ENCODE measurements at places on chromosomes 13 and 19.
A peak's percentile ranks its signal among the peaks of the same experiment; 100 is the strongest.

GRCh38 chr19:42357290-42357689, 31.9 kb downstream of the MEGF8 start:
- DNase-seq: no peak

- DNase-seq: no peak
Observed at GRCh38 chr13:51524829-51525566, 59.3 kb upstream of the WDFY2 start.

GRCh38 chr13:50993934-50994333, 84.3 kb downstream of the RNASEH2B start:
- no peak for DNase-seq

GRCh38 chr19:50843701-50844221, 10.4 kb upstream of the KLK15 start:
- DNase-seq: no peak

DNA sequence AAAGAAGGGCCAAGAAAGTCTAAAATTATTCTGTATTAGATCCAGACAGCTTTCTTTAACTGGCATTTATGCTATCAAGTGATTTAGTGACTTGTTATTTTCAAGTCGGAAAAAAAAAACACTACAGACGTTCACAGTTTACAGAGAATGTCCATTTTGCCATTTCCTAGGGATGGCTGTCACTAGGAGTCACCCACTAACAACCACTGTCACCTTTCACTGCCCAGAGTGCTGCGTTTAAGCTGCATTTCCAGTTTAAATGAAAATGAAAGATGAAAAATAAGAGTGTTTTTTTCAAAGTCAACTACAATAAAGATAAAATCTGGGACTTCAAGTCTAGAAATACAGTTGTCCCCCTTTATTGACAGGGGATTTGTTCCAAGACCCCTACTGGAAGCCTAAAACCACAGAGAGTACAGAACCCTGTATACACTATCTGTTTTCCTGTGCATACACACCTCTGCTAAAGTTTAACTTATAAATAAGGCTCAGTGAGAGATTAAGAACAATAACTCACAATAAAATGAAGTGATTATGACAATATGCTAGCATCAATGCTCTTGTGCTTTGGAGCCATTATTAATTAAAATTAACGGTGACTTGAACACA, 112.5 kb downstream of the SACS start:
- no peak for DNase-seq

DNA sequence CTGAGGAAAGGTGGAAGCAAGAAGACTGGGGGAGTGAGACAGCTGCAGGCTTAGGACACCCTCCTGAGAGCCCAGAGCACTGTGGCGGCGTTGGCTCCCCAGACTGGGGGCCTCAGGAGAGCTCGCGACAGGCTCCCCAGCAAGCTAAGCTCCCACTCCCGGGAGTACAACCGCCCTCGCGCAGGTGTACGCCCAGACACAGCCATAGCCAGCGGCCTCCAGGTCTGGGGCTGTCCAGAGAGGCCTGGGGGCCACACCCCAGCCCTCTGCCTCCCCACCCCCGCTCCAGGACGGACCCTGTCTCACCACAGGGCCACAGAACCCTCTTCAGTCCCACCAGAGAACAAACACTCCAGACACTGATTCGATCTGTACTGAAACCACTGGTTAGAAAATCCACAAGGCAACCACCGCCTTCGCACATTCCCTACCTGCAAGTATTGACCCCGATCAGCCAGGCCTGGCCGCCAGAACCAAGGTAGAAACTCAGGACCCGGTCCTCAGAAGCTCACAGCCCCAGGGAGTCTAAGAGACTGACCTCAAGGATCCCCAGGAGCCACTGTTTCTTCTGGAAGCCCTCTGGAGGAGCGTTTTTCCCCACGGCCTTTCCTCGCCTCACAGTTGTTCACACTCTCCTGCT, 16.3 kb downstream of the ZIC5 start:
- DNase-seq: no peak

DNA sequence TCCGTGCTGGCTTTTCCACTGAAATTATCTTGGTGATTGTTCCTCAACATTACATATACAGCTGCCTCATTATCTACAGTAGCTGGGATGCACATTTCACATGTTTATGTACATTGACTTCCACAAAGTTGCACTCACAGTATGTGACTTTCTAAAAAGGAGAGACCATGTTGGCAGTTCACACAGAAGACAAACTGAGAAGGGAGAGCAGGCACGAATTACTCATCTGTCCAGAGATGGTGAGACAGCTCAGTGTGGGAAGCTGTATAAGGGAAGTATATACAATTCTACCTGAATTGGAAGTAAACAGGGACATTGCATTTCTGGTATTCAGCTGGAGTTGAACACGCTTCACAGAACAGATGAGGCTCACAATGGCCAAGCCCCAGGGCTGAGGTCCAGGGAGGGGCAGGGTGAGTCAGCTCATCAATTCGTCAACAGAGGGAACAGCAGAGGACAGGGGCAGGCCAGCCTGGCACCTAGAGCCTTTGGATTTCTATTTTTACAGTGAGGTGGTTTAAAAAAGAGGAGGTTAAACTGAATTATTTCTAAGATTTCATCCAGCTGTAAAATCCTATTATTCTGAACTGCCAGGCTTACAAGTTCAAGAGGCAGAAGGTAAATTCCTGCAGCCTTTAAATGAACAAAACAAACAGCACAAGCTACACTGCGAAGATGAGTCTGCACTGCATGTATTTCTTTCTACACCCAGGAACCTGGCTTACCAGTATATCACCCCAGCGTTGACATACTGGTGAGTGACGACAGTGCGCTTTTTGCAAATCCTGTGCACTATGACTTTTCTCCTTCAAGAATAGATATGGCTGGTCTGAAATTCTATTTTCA, 9.8 kb downstream of the PARP4 start:
- no peak for DNase-seq

- DNase-seq: peak; percentile 98
Observed at GRCh38 chr19:38374332-38375097, at the start of gene PSMD8. TSS of gene PSMD8 (plus strand) at chr19:38374571. CDS start at chr19:38374602, 31 bp downstream.

DNA sequence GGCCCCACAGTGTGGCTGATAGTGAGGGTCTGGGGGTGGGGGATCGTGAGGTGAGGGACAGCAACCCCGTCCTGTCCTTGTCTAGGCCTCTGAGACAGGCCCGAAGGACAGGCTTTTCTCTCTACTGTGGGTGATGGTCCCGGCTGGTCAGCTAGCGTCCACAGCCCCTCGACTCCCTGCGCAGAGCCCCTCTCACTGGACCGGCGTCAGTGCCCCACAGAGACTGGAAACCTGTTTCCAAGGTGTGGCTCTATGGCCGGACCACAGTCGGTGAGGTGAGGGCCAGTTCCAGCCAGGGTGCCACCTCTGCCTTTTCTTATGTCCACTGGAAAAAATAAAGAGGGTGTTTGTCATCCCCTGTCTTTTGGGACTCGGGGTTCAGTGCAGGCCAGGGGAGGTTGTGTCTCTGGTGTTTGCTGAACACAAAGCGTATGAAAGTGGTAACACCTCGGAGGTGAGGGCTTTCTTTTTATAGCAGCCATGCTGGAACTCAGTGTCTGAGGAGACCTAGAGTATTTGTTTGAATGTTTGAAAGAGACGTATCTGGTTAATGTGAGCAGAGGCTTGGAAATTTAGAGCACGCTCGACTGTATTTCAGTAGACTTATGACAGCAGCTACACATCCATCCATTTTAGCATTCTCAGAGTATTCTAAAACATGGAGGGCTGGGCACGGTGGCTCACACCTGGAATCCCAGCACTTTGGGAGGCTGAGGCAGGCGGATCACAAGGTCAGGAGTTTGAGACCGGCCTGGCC, 22.8 kb downstream of the ATP11A start:
- no peak for DNase-seq

DNA sequence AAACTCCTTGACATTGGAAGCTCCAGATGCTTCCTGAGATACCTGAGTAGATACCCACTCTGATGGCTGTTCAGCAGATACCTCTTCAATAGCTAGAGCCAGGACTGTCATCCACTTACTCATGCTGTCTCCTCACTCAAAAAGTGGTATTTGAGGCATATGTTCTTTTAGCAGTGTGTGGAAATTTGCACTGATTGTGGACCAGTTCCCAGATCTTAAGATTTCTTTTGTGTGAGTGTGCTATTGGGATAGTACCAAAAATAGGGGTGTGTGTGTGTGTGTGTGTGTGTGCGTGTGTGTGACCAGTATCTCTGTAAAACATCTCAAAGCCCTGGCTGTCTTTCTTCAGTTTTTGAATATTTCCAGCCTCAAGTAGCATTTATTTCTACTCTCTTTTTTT, 108.3 kb downstream of the SLITRK5 start:
- DNase-seq: no peak

GRCh38 chr13:97339988-97340749, 93.8 kb upstream of the RAP2A start:
- no peak for DNase-seq

GRCh38 chr13:97743938-97744337, 209.5 kb upstream of the IPO5 start:
- no peak for DNase-seq

- no peak for DNase-seq
Observed at GRCh38 chr13:28489524-28489931, 5.4 kb downstream of the FLT1 start.

GRCh38 chr13:41282129-41282571, 18.8 kb upstream of the MTRF1 start:
- peak; percentile 84 for DNase-seq

- DNase-seq: no peak
Observed at GRCh38 chr19:40213882-40214570, 4.2 kb downstream of the TTC9B start.

DNA sequence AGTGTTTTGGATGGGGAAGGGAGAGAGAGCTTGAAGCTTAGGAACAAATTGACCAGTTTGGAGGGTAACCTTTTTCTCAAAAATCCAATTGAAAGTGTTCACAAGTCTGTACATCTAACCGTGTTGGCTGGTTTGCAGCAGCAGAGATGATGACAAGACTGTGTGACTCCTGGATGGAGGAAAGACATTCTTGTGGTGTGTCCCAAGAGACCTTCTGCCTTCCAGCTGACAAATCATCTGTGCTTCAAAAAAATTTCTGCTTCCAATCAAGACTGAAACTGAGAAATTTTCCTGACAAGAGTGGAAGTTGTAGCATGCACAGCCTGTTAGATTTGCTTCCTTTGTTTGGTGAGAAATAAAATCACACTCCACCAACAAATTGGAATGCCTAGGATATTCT, 56.2 kb downstream of the LACC1 start:
- DNase-seq: no peak

- no peak for DNase-seq
Observed at GRCh38 chr19:41352279-41352608, 1.5 kb downstream of the TGFB1 start.

DNA sequence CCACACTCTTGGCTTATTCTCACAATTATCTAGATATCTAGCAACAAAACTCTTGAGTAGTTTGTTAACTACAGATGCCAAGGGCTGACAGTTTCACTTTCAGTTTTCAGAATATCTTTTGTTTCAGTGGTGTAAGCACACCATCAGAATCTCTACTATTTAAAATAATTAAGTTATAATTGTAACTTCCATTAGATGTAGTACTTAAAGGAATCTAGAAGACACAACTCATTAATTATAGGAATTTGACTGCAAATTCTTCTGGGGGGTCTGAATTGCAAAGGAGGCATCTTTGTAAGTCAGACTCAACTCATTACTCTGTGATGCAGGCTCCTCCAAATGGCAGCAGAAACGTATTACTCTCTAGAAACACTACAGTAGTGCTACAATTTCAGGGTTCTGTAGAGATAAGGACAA, 44.9 kb upstream of the USPL1 start:
- peak; percentile 69 for DNase-seq

DNA sequence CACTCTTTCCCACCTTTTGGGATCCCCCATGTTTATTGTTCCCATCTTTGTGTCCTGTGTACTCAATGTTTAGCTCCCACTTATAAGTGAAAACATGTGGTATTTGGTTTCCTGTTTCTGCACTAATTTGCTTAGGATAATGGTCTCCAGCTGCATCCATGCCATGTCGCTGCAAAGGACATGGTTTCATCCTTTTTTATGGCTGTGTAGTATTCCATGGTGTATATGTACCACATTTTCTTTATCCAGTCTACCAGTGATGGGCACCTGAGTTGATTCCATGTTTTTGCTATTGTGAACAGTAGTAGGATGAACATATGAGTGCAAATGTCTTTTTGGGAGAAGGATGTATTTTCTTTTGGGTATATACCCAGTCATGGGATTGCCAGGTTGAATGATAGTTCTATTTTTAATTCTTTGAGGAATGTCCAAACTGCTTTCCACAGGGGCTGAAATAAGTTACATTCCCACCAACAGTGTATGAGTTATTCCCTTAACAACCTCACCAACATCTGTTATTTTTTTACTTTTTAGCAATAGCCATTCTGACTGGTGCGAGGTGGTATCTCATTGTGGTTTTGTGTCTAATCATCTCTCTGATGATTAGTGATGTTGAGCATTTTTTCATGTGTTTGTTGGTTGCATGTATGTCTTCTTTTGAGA, 55.7 kb upstream of the MEDAG start:
- no peak for DNase-seq

DNA sequence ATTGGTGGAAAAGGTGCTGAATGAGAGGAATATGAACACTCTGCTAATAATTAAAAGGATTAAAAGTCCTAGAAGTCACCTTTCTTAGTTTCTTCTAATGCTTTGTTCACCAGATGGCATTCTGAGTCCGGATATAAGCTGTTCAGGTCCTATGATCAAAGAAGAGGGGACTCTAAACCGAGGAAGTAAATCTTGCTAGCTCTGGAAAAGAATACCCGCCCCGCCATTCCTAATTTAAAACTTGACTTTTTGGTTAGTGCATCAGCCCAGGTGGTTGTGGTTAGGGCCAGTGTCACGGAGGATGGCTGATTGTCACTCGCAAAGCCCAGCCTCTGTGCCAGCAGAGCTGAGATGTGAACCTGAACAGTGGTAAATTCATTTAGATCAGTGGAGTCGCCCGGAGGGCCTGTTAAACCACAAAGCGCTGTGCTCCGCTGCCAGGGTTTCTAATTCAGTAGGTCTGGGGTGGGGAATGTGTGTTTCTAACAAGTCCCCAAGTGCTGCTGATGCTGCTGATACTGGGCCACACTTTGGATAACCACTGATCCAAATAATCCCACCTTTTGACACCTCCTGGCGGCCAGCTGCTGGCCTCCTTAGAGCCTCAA, 425.4 kb downstream of the DCT start:
- DNase-seq: no peak

- no peak for DNase-seq
Observed at GRCh38 chr13:102298051-102298450, 103.8 kb downstream of the FGF14 start.

GRCh38 chr13:69872321-69873047, 235.1 kb upstream of the ATXN8OS start:
- DNase-seq: no peak

- DNase-seq: no peak
Observed at GRCh38 chr13:110989331-110989730, 74.5 kb upstream of the ANKRD10 start.

DNA sequence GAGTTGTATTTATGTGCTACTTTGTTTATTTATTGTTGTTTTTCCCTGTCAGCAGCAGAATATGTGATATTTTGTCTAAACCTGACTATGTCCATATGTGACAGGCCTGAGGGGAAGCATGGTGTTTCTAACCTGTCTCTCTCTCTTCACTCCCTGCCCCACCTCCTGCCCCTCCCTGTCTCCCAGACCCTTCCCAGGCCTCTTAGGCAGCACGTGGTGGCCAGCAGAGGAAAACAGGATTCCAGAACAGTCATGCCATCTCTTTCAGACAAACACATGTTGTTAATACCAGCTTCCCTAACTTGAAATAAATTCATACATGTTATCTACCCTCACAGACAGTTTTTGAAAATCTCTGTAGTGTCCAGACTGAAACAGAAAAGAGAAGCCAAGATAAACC, 31.0 kb upstream of the ATP11A start:
- no peak for DNase-seq
